Left hindlimb (tissue), 1 donor: ENCODE measurements at places on chromosomes 4 and X.

- no peak for DNase-seq
Observed at GRCh38 chrX:152639426-152639825, 1.7 kb downstream of the GABRQ start.

DNA sequence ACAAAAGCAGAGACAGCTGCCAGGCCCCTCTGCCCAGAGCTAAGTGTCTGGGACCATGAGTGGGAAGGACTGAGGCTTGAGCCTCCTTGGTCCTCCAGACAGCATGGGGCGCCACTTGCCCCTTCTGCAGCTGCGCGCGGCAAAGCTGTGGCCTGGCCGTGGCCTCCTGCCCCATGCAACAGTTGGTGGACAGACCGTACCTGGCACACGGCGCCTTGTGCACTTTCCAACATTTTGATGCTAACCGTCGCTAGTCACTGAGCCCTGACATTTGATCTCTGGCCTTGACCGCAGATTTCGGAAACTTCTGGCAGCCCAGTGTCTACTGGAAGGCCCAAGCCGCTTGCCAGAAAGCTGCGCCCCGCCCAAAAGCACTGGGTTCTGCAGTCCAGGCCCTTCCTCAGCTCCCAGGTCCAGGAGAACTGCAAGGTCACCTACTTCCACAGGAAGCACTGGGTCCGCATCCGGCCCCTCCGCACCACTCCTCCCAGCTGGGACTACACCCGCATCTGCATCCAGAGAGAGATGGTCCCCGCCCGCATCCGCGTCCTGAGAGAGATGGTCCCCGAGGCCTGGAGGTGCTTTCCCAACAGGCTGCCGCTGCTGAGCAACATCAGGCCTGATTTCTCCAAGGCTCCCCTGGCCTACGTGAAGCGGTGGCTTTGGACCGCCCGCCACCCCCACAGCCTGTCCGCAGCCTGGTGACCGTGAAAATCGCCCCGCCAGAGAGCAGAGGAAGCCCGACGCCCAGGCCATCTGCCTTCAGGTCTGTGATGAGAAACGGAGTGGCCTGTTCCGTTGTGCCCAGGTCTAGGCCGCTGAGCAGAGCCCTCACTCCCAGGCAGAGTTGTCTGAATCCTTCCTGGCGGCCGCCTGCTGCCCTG is 35.3 kb upstream of the CA5B start:
- DNase-seq, result no peak

DNA sequence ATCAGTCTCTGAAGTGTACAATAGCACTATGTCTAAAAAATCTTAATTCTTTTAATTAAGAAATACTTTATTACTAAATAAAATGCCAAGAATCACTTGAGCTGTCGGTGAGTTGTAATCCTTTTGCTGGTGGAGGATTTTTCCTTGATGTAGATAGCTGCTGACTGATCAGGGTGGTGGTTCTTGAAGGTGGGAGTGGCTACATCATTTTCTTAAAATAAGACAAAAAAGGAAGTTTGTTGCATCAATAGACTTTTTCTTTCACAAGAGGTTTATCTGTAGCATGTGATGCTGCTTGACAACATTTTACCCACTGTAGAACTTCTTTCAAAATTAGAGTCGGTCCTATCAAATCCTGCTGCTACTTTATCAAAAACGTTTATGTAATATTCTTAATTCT is 68.8 kb upstream of the ZC4H2 start:
- no peak for DNase-seq

DNA sequence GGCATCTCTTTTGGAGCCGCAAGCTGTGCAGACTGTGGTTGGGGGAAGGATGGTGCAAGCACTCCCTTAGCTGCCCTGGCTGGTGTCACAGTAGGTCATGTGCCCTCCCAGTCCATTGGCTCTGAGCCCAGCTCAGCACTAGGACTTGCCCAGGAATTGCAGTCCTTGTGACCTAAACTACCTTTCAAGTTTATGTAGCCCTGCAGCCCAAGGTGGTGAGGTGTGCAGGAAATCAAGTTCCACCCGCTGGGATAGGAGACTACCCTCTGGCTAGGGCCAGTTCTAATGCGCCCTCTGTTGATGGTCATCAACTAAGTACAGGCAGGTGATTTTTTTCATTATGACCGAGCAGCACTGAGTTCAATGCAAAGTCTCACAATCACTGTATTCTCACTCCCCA is 335.2 kb downstream of the UBE2NL start:
- DNase-seq, result no peak

DNA sequence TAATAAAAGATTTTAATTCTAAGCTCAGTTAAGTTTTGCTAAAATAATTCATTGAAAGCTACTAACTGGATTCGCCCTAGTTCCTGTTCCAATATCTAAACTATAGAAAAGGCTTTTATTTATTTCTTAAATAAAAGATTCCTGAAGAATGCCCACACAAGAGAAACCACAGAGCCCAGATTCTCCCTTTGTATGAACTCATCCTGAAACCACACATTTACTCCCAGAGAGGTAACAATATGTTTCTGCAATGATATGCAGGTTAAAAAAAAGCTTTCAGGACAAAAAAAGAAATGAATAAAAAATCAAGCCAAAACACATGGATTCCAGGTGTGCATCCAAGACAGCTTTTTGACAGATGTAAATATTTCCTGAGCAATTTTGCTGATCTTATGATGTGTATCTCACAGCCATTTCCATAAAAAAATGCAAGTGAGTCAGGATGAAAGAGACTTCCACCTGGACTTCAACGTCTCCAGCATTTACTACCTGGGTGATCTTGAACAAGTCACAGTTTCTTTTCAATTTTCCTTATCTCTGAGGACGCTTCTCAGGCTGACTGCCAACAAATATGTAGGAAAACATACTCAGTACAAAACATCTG is 234.4 kb upstream of the FAT1 start:
- DNase-seq, result no peak

DNA sequence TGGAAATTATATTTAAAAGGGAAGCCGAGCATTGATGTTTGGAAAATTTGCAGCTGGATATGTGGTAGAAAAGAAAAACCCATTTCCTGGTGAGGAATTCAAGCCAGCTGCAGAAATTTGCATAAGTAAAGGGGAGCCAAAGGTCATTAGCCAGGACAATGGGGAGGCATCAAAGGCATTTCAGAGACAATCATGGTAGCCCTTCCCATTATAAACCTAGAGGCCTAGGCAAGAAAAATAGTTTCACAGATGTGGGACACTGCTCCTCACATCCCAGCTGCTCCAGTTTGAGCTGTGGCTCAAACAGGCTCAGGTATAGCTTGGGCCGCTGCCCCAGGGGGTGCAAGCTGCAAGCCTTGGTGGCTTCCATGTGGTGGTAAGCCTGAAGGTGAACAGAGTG is 35.8 kb downstream of the NAP1L3 start:
- no peak for DNase-seq

DNA sequence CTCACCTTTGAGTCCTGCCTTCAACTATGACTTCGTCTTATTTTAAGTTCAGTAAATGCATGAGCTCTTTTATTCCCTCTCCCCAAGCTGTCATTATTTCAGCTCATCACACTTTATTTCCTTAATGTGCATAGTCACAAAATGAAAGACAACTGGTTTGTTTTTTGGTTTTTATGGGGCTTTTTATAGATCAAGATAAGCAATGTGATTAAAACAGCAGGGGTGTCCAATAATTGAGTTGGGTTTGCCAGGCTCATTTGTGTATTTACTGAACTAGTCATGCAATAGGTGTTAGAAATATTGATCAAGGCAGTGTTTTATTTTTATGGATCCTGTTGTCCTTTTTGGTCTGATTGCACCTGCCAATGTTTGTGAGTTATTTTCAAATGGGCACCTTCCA is 102.2 kb downstream of the FRMPD4 start:
- DNase-seq, result no peak
